ENCODE measurements at places on chromosomes 3 and 15. TPM values are rescaled to one million over a fixed set of nuclear protein-coding genes. Genes with fewer than 3 reads are reported as not detected.

The CEMIP gene
- 2.4 TPM for total RNA-seq

The MEIS2 gene
- total RNA-seq = 43.3 TPM

The TEX55 gene
- not detected for total RNA-seq

The SLC24A1 gene
- total RNA-seq = 8.7 TPM

The CASR gene
- total RNA-seq = 1.4 TPM

The LPP gene
- 717 TPM for total RNA-seq

The P3H2 gene
- 22.9 TPM for total RNA-seq

The PPM1L gene
- 10.1 TPM for total RNA-seq

The GRIP2 gene
- total RNA-seq = 7.7 TPM

GRCh38 chr3:57279685-57280084 lies 12.8 kb downstream of the ASB14 start:
- DNase-seq = no peak

- no peak for DNase-seq
Observed at GRCh38 chr3:127226457-127226856, 33.5 kb downstream of the PRR23E start.

DNA sequence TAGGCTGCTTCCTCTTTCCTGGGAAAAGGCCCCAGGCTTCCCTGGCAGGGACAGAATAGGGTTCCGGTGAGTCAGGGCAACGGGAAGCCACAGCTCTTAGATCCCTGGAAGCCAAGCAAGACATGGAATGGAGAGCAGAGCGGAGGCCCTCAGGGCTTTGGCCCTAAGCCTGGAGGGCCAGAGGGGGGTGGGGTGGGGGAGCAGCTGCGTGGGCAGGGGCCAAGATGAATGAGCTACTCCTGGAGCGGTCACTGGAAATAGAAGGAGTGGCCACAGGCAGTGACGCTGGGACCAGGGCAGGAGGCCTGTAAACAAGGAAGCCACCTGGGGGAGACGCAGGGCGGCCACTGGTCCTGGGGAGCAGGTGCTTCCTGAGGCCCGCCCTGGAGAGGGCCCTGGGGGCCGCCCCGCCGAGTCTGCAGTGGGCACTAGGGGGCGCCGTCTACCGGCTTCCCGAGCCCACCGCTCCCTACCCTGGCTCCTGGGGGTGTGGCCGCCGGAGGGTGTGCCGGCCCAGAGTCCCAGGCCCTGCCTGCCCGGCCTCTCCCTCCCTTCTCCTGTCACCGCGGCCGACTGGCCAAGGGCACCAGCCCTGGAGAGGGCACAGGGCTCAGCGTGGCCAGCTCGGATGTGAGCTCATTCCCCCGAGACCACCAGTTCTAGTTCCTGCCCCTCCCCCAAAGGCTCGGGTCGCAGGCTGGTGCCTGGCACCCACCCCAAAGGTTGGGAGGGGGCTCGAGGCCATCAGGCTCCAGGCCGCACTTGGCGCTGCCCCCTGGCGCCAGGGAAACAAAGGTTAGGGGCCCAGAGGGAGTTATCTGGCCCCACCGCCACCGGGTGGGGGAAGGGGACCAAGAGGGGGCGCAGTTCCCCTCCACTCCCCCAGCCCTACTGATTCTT lies 12.1 kb downstream of the VPS18 start:
- DNase-seq = peak; percentile 82

DNA sequence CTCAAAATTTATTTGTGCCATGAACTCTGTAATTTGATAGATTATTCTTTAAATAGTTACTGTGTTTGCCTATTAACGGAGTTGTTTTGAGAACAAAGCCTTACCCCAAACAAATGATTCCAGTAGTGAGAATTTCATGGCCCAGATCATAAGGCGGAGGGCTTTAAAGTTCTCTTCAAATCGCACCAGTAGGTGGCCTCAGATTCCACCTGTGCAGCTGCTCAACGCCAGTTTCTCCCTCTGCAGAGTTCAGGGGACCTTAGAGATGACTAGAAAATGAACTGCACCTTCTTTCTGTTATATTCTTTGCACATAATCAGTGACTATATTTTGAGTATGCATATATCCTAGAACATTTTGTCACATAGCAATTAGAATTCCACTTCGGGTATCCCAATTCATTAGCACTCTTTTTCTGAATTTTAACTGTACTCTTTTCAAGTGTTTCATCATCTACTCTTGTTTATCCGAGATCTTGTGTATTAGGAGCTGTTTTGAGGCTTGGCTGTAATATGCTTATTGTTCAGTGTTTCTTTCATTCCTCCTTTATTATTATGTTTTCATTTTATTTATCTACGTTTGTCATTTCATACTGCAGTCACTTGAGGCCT lies 232.6 kb upstream of the CHRM5 start:
- DNase-seq = peak; percentile 36

- DNase-seq = no peak
Observed at GRCh38 chr3:184343200-184343876, 5.9 kb downstream of the FAM131A start.

DNA sequence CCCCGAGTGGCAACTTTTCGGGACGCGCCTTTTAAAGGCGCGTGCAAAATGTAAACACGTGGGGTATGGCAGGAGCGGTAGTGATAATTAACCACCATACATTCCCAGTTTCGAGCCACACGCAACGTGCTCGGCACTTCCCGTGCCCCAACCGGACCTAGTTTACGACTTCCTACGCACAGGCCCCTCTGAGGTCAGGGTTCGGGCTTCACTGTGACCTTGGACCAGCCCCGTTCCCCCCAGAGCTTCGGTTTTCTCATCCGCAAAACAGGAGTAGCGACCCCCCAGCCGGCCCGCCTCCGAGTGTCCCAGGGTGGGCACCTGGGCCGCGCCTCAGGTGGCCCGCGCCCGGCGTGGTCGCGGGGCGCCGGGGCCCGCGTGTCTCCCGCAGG lies 451 bp downstream of the CHCHD4 start:
- DNase-seq = peak; percentile 68

DNA sequence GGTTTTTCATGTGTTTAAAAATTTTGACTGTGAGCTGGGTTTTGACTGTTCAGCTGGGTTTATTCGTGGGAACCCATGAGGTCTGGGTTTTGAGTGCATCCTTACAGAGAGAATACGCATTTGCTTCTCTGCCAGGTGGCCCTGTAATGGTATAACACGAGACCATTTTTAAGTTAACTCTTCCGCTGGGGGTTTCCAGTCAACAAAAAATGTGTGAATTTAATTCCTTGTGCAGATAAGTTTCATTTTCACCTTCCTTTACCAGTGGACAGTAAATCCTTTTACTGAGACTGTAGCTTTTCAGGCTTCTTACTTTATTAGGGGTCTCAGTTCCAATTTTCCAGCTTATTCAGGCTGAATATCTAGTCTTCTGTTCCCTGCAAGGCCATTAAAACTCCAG lies 149.6 kb downstream of the OPA1 start:
- no peak for DNase-seq

DNA sequence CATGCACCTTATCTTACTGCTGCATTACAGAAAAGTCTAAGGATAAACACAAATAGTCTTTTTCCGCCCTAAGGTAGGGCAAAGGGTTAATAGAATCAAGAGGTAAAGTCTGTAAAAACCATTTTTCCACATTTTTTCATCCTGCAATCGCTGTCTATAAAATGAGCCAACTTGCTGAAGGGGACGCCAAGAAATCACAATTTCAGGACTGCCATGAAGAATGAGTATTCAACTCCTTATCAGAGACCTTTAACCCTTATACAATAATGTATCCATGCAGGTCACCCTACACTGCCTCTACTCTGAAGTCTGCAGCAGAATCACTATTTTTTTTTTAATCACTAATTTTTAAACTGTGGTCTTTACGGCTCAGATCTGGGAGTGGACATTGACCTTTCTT lies 1.1 kb upstream of the DNAJC13 start:
- DNase-seq = no peak

DNA sequence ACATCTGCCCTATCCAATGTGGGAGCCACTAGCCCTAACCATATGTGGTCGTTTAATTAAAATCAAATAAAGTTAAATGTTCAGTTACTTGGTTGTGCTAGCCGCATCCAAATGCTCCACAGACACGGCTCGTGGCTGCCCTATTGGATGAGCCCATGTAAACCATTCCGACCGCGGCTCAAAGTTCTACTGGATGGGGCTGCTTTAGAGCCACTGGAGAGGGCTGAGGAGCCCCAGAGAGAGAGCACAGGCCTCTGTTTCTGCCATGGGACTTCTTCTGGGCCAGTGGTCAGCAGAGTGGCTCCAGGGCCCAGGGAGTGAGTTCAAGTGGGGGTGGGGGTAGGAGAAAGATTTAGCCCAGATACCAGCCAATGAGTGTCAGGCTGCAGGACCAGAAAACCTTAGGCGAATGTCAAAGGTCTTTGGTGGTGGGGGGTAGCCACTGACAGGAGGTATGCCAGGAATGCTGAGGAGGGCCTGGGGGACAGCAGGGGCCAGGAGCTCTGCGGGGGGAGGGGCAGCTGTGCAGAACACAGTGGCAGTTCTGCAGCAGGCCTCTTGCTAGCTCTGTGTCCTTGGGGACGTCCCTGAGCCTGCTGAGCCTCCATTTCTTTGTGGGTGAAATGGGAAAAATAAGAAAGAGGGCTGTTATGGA lies 30.1 kb downstream of the SPSB4 start:
- no peak for DNase-seq

GRCh38 chr15:31332020-31332680 lies 5.5 kb downstream of the KLF13 start:
- DNase-seq = no peak

DNA sequence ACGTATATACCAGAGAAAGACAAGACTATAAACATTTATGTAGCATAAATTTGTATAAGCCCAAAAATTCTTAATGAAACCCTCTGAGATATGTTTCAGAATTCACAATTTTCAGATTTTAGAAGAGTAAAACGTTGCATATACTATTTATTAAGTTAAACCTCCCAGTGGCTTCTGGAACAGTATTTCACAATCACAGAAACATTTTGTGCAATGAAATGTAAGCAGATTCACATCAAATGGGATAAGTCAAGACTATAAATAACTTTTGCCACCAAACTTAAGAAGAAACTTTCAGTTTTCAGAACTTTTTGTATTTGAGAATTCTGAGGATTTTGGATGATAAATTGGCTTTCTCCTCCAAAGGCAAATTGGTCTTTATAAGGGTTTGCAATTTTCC lies 9.2 kb downstream of the SLTM start:
- DNase-seq = peak; percentile 69

GRCh38 chr15:57165992-57166391 lies 210.3 kb upstream of the CGNL1 start:
- no peak for DNase-seq

Measured in umbilical cord (tissue), 2 donors.